CD14-positive monocyte (primary cell): ENCODE measurements at places on chromosomes 1 and 21.

DNA sequence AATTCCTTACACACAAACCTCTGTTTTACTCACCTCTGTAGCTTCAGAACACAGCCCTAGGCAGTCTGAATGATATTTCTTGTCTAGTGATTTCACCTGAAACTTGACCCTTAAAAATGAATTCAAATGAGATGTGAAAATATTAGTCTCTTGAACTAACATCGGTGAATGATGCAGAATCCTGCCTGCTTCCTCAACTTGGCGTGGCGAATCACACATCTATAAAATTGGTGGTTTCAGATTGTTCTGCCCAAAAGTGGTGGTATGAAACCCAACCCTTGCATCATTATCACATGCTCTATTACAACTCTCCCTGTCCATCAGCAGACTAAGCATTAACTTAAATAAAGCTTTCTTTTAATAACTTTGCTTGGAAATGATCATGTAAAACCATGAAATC lies 26.9 kb upstream of the C1orf21 start:
- DNase-seq: no peak

DNA sequence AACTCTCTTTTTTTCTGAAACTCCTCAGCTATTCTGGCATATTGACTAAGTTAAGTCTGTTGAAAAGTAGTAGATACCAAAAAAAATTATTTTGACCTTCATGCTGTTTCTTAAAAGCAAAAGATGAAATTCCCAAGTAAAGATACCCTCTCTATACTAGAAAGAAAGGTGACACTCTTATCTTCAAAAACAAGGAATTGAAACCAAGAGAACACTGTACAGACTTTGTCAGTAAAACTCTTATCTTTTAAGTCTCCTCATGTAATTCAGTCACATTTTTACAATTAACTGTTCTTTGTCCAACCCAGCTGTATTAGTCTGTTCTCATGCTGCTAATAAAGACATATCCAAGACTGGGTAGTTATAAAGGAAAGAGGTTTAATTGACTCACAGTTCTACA lies 496.2 kb downstream of the LTN1 start:
- no peak for DNase-seq

GRCh38 chr1:18387307-18387706 lies 93.4 kb upstream of the KLHDC7A start:
- DNase-seq: no peak

- no peak for DNase-seq
Observed at GRCh38 chr1:86703696-86704457, 499 bp upstream of the SH3GLB1 start.

- no peak for DNase-seq
Observed at GRCh38 chr21:35316933-35317332, 267.8 kb upstream of the RUNX1 start.

DNA sequence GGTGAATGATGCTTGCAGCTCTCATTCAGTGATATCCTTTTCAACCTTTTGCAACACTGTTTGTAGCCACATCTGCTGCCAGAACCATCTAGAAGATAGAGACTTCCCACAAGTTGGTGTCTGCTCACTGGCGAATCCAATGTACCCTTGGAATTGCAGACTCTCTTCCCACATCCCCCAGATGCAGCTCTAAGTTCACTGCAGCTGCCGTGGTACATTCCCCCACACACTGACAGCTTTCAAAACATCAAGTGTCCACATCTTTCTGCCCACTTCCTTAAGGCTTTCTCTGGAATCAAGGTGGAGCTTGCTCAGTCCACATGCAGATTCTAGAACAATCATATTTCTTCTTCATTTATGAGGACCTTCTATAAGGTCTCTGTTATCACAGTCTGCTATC lies 99.2 kb downstream of the PLPPR4 start:
- no peak for DNase-seq

GRCh38 chr1:228930479-228930957 lies 195.2 kb downstream of the RHOU start:
- no peak for DNase-seq

- DNase-seq: no peak
Observed at GRCh38 chr1:179231923-179232322, 2.4 kb upstream of the ABL2 start.
